ENCODE measurements at places on chromosomes 11 and 22. TPM values are rescaled to one million over a fixed set of nuclear protein-coding genes. Genes with fewer than 3 reads are reported as not detected.

The CDCA5 gene
- polyA plus RNA-seq: 19.3 TPM

The PDE3B gene
- polyA plus RNA-seq: 4.1 TPM

The RPL3 gene
- 3,624 TPM for polyA plus RNA-seq

The RAB39A gene
- polyA plus RNA-seq: not detected

The ANKK1 gene
- not detected for polyA plus RNA-seq

The CCDC87 gene
- polyA plus RNA-seq: not detected

The TMA7B gene
- polyA plus RNA-seq: 0.54 TPM

The AIFM3 gene
- polyA plus RNA-seq: 5.4 TPM

The MS4A3 gene
- polyA plus RNA-seq: not detected

The SEZ6L gene
- not detected for polyA plus RNA-seq

The TRPC6 gene
- 1.9 TPM for polyA plus RNA-seq

The ROBO4 gene
- 8.9 TPM for polyA plus RNA-seq

The IFITM2 gene
- 490 TPM for polyA plus RNA-seq

The CSNK1E gene
- 92.1 TPM for polyA plus RNA-seq

The ARHGAP8 gene
- polyA plus RNA-seq: 11.9 TPM

The FAM227A gene
- not detected for polyA plus RNA-seq

The CAVIN3 gene
- 29.6 TPM for polyA plus RNA-seq

The CTSC gene
- 72.6 TPM for polyA plus RNA-seq

The SYNGR1 gene
- polyA plus RNA-seq: 1.4 TPM

The GAS2 gene
- 2.4 TPM for polyA plus RNA-seq

The SERHL2 gene
- polyA plus RNA-seq: 4.1 TPM

The PRMT3 gene
- 10.8 TPM for polyA plus RNA-seq

The HBB gene
- 18.8 TPM for polyA plus RNA-seq

The MEI1 gene
- polyA plus RNA-seq: 3.2 TPM

The TUBA8 gene
- 5.8 TPM for polyA plus RNA-seq

The SHANK2 gene
- polyA plus RNA-seq: 2.2 TPM

The GRAMD1B gene
- 58.1 TPM for polyA plus RNA-seq

The OTOG gene
- not detected for polyA plus RNA-seq

Data from small intestine (tissue), 16 donors.